Posterior vena cava (tissue), 2 donors: ENCODE measurements at places on chromosomes 3 and 15. TPM values are rescaled to one million over a fixed set of nuclear protein-coding genes. Genes with fewer than 3 reads are reported as not detected.

Gene STRC
- 0.56 TPM for total RNA-seq

Gene TRAT1
- 0.62 TPM for total RNA-seq

Gene ANKUB1
- not detected for total RNA-seq

Gene HHATL
- 1.0 TPM for total RNA-seq
